CD4-positive, alpha-beta T cell treated with Interleukin-17A for 1 hour (primary cell): ENCODE measurements at places on chromosomes 12 and 14.
A peak's percentile ranks its signal among the peaks of the same experiment; 100 is the strongest.

DNA sequence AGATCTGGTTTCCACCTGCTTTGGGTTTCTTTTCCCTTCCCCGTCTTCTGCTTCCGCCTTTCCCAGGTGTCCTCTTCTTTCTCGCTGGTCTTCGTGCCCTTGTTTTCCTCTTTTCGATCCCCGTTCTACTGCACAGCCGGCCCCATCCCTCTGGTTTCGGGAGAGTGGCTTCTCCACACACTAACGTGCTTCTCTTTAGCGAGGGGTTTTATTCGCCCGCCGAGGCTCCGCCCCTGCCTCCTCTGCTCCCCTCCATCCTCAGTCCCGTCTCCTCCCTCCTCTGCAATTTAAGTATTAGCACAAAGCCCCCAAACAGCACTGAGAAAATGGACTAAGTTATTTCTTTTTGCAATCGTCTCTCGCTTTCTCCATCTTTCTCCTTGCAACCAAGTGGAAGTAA lies at the start of gene SLC7A8:
Gene SLC7A8 (minus strand): TSS at position 182 of the 400 bp plus-strand sequence. CDS start 746 bp downstream, outside the sequence.
- no peak for DNase-seq

DNA sequence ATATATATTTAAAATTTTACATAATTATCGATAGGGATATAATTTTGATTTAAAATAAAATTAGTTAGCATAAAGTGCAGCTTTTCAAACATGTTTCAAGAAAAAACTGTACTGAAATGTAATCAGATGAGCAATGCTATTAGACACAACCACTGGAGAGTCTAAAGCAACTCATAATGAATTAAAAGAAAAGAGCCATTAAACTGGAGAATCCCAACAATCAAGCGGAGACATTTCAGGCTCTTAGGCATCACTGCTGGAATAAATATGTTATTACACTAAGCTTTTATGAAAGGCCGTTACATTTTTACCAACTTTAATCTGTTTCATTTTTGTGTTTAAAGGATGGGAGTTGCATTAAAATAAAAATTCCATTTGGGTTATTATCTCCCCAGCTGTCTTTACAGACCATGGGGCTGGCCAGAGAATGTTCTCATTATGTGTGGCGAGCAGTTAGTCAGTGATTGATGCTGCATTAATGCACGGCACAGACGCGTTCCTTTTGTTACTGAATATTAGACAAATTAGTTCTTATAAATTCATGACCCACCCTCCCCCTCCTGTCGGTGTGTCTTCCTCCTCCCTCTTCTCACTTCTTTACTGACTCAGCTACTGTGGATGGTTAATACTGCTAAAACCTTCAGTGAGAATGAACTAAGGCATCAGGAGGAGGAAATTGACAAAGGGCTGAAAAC lies 156.8 kb downstream of the PDZRN4 start:
- no peak for DNase-seq

DNA sequence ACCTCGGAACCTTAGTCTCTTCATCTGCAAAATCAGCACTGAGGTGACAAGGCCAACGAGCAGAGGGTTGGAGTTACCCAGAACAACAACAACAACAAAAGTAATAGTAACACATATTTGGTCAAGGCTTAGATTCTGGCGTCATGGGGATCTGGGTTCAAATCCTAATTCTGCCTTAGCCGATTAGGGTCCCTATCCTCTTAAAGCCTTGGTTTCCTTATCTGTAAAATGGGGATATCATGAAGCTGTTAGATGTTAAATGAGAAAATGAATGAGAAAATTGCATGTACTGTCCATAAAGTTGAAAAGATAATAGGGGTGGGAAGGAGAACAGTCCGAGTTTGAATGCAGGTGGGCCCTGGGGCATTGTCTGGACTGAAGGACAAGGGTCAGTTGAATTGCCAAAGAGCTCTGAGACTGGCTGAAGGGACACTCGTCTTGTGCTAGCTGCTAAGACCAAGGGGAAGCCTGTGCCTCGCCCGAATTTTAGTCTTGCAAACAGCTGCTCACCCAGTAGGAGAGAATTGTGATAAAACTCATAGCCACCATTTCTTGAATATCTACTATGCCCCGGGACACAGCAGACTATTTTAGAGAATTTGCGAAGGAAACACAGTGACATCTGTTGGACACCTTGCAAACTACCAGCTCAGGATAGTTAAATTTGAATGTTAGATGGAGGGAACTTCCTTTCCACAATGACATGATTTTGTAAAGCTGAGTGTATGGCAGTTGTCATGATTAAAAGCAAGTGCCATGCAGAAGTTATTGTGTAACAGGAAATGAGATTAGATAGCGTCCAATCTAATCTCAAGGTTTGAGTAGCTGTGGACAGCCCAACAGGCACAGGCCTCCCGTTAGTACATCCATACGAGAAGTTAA lies 6.8 kb upstream of the HNF1A start:
- peak; percentile 73 for DNase-seq

DNA sequence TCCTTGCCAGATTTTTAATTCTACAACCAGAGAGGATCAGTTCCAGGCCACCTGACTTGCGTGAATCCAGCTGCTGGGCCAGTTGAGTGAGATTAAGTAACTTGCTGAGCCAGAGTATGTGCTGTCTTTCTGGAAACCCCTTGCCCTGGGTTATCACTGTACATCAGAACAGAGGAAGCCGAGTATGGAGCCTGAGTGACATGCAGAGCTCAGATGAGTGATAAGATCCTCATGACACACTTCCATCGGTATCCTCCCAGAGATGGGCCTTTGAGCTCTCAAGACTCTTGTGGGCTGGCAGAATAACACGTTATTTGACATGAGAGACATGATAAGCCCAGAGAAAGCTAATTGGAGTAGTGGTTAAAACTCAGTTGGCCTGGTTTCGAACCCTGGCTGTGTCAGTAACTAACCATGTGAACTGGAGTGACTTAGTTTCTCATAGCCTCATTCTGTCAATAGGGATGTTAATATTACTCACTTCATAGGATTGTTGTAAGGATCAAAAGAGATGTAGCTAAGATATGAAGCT lies 388.1 kb downstream of the ZFP36L1 start:
- DNase-seq, result peak; percentile 51

- no peak for DNase-seq
These were observed 387.0 kb upstream of the FLRT2 start for GRCh38 chr14:85142982-85143381.

GRCh38 chr12:6612652-6613014 lies 5.5 kb upstream of the CHD4 start:
- no peak for DNase-seq

- peak; percentile 73 for DNase-seq
These were observed 6.0 kb upstream of the SHMT2 start for GRCh38 chr12:57223191-57224165.

DNA sequence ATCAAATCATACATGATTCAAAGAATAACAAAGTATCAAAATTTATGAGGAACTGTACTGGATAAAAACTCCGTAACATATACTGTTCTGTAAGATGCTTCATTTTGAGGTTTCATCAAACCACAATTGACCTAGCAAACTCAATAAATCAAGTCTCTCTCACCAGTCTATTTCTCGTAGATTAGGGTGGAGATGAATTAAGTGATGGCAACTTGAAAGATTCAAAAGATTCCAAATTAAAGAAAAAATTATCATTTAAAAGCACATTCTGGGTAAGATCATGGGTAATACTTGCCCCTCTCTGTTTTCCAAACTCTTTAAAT lies 74.4 kb downstream of the PAPLN start:
- DNase-seq, result no peak

- DNase-seq, result no peak
These were observed 251.9 kb upstream of the SOX5 start for GRCh38 chr12:24201258-24201970.

DNA sequence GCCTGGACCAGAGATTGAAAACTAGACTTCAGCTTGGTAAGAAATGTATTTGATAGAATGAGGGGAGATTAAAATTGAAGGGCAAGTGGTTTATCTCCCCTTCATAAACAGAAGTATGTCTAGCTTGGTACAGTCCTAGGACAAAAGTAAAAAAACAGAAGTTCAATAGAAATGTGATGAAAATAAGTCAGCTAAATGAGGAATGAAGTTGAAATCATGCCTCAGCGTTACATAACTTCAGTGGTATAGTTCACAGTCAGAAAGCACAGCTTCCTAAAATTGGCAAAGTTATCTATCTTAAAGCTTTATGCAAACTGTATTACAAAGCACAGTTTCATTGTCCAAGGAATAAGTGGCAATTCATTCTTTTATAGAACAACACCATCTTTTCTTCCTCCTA lies 90.2 kb upstream of the SYT10 start:
- DNase-seq, result no peak

- no peak for DNase-seq
These were observed 804.5 kb downstream of the NRXN3 start for GRCh38 chr14:78974691-78975090.

- no peak for DNase-seq
These were observed 56.9 kb downstream of the OTX2 start for GRCh38 chr14:56753396-56753795.

GRCh38 chr12:57430112-57430930 lies 522 bp downstream of the R3HDM2 start:
- peak; percentile 55 for DNase-seq

DNA sequence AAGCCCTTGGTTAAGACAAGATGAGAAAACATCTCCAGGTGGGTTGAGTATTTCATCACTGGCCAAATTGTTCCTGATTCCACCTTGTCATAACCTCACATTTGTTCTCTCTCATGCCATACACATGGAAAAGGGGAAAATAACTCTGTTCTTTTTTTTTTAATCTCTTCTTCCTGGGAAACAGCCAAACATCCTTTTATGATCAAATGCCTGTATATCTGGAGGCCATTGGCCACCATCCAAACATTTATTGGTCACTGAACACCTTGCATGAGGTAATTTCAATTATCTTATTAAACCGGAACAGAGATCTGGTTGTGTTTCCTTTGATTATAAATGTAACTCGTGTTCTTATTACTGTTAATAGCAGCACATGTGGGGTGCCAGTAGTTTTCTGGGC lies 469.6 kb downstream of the NPAS3 start:
- DNase-seq, result no peak

GRCh38 chr14:69803753-69804152 lies 6.7 kb upstream of the SLC10A1 start:
- no peak for DNase-seq

DNA sequence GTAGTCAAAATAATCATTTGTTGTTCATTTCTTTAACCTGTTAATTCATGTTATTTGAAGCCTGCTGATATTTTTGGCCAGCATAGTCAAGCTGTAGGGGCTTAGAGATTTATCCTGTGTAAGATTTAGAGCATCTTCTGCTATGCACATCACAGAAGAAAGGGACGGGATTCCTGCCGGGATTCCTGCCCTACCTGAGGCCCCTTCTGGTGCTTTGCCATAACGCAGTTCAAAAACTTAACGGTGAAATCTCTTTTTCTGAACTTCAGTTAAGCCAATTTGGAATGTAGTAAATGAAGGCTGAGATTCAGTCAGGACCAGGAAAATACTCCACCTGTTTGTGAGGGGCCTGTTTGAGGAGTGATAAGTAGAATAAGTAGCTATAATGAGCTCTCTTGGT lies 50.7 kb upstream of the TMEM260 start:
- DNase-seq, result no peak

DNA sequence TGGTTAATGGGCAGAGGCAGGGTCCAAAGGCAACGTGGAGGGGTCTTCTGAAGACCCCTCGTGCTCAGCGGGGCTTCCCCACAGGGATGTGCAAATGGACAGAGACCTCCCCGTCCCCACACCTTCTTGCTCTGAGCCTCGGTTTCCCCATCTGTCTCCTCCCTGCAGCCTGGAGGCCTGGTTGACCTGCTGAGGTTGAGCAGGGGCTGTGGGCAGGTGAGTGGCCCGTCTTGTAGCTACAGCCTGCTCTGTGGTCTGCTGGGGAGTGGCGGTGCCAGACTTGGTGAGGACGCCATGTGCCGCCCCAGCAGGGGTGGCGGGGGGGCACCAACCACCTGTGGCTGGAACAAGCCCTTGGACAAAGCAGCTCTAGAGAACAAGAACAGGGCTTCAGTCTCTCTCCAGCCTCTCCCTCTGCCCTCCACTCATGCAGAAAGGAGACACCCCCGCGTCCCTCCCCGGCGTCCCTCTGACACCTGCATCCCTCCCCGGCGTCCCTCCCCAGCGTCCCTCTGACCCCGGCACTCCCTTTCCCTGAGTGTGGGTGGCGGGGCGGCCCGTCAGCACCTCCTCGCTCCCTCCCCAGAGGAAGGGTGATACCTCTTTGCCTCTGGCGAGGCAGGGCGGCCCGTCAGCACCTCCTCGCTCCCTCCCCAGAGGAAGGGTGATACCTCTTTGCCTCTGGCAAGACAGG lies 83.7 kb downstream of the NOC4L start:
- DNase-seq, result no peak

DNA sequence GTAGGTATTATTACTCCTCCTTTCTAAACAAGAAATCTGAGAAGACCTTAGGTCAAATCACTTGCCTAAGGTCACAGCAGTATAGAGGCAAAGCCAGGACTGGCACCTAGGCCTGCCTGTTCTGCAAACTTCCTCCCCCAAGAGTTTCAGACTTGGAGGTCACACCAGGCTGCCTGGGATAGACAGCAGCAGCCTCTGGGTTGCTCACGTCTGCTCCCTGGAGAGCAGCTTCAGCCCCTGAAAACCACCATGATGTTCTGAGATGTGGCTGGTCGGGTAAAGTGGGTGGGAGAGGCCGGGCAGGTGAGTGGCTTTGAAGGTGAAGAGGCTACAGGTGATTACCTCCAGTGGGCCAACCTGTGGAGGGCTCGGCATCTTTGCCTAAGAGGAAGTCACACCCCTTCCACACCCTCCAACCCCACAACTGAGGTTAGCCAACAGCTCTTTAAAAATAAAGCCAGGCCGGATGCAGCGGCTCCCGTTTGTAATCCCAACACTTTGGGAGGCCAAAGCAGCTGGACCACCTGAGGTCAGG lies 37.0 kb upstream of the PNMA1 start:
- DNase-seq, result peak; percentile 41

DNA sequence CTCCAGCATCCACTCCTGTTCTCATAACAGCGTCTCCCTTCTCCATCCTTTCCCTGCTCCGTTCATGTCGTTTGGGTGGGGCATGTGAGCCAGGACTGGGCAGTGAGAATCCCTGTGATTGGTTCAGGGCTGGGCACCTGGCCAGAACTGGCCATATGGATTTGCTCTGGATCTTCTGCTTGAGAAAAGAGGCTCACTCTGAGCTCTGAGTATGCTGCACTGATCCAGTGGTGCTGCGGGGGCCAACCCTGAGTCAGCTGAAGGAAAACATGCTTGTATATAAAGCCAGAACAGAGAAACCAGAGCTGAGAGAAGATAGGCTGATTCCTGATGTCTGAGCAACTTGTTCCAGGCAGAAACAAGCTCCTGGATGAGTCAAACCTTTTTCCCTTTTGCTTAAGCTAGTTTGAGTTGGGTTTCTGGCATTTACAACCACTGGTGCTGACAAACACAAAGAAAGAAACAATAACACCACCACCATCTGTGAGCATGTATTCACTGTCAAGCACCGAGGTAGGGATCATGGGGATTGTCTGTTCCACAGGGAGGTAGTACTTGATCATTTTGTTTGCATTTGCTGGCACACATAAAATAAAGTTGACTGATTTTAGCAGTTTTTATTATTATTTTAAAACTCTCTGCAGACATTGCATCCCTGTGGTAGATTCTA lies 14.0 kb upstream of the HPD start:
- DNase-seq, result no peak
